ENCODE measurements at places on chromosomes 11 and 22.

DNA sequence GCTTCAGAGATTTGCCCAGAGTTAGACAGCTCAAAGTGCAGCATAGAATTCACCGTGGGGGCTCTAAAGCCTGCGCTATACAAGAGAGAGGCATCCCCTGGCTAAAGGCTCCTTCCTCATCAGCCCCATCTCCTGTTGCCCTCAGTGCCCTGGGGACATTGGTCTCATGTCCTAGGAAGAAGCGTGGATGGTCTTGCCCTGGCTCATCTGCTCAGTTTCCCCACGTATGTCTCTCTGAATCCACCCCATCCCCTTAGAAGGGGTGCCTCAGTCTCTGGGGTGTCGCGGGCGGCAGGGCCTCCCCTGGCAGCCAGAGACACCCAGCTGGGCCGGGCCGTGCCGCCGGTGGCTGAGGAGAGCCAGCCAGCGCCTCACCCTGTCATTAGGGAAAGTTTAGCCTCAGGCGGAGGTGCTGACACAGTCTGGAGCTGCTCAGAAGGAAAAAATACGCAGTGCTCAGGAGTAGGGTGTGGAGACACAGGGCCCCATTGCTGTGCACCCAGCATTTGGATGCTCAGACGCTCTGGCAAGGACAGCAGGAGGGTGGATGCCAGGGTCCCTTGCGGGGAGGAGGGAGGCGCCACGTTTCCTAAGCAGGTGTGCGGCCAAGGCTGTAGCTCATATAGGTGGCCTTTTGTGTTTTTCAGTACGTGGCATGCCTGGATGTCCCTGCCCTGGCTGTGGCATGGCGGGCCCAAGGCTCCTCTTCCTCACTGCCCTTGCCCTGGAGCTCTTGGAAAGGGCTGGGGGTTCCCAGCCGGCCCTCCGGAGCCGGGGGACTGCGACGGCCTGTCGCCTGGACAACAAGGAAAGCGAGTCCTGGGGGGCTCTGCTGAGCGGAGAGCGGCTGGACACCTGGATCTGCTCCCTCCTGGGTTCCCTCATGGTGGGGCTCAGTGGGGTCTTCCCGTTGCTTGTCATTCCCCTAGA is 1.3 kb downstream of the SLC39A13 start:
- DNase-seq: no peak

- no peak for DNase-seq
These were observed at the start of gene HBD for GRCh38 chr11:5234381-5234834. HBD (minus strand) TSS chr11:5234483; CDS start chr11:5234433, 50 bp downstream.

DNA sequence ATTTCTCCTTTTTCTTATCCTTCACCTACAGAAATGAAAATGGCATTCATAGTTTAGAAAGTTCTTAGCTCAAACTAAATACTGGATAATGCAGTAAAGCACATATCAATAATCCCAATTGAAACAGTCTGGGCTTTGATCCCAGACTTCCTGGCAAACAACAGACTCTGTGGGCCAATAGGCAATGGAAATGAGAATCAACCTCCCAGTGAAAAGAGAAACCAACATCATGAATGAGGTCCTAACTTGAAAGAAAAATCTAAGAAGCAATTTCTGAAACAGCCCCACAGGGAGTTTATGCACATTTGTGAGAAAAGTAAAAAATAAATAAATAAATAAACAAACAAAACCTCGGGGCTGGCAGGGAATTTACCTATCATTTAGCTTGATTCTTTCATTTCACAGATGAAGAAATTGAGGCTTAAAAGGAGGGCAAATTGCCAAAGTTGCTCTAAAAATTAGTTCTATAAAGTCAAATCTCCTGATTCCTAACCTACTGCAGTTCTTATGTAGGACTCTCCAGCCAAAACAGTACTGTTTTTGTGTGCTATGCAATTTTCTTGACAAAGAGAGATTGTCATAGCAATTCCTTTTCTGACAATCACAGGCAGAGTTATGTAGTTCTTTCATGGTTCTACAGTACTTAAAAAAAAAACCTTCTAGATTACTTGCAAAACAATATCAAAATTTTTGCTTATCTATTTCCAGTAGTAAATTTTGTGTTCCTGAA is 265.8 kb downstream of the GRM5 start:
- DNase-seq: no peak

DNA sequence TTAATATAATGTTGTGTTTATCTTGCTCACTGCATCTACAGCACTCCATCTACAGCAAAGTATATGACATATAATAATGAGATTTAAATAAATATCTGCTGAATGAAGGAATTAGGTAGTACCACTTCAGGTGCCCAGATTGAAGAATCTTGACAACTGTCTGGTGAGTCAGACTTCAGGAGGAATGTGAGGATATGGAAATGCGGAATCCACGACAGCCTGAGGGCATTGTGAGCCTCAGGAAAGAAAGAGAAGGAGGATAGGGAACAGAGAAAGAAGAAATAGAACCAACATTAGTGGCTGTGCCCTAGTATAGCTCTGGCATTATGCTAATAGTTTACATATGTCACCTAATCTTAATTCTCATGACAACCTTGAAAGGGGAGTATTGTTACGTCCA is 304.4 kb downstream of the AASDHPPT start:
- no peak for DNase-seq

- no peak for DNase-seq
These were observed 188.8 kb upstream of the CADM1 start for GRCh38 chr11:115693002-115693401.

DNA sequence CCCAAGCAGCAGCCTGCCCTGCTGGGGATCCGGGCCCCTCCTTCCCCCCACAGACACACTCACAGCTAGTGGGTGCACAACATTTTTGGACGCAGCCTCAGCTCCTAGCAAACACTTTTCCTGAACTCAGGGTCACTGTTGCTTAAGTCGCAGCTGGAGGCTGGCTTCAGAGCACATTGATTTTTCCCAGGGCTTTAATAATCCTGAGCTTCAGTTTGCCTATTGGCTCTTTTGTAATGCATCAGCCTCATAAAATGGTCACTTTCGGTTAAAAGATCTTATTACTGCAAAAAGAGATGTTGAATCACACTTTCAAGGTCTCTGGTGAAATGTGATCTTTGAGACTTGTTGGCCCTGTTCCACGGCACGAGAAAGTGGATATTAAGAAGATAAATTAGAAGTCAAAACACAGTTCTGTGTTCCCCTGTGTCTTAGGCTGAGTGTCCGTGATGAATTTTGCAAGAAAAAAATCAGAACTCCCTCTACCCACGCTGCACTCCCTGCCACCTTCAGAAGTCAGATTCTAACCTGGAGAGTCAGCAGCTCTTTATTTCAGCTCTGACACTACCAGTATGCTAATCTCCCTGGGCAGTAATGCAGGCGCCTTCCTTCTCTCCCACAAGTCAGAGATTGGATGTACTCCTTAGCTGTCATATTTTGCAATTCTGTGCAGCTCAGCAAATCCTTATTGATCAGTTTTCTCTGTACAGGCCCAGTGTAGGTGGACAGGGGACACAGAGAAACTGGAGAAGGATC is 158.2 kb upstream of the E2F8 start:
- no peak for DNase-seq

DNA sequence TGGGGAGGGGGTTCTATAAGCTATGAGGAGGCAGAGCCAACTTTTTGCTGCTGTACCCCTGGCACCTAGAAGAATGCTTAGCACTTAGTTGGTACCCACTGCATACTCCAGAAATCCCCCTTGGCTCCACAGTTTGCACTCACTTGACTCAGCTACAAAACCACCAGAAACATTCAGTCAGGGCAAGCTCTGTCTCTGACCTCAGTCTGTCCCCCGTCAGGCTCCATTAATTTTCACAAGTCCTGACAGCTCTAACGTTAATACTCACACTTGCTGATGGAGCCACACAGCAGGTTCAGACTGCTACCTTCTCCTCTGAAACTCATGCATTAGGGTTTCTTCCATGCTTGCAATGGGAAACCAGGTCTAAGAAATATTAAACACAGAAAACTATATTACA is 81.7 kb downstream of the MPPED2 start:
- DNase-seq: no peak

DNA sequence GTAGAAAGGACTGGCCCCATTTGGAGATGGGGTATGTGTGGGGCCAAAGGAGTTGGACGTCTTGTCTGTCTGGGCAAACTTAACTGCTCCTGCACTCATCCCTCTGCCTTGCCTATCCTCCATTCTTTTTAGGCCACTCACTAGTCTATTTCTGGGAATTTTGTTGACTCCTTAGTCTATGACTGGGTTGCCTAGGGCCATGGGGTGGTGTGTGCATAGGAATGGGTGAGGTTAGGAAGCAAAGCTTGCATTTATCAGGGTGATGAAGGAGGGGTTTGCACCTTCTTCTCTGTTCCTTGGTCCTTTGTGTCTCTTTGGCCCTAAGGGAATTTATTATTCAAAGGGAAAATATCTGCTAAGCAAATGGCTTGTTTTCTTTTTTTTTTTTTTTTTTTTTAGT is 80.9 kb upstream of the OR9Q1 start:
- DNase-seq: no peak

GRCh38 chr11:91293119-91293518 is 931.5 kb upstream of the FAT3 start:
- no peak for DNase-seq

DNA sequence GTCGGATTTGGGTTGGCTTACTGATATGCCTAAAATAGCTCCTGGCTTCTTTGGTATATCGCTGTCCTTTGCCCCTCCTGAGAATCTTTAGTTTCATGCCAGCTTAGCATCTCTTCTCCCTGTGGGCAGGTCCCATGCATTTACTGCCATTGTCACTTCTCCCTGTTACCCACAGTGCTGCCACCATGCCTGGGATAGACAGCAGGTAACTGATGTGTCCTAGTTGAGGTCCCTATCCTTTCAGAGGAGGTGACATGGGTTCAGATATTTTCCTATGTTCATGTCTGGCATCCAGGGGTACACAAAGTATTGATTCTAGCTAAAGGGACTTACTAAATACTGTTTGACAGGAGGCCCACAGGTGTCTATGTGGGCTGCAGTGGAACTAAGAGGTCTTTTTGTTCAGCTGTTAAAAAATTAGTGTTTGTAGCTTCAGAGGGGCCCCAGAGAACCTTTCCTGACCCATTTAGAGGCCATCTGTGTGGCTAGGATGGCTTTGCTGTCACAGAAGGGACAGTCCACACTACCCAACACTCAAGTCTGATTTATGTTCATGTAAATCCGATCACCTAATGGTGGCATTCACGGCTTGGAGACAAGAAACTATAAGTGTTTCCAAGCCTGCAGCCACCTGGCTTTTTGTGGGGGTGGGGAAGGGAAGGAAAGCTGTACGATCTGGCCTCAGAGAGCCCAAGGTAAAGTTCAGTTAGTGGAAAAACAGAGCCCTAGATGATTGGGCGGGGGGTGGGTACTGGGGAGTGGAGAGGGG is 8.5 kb downstream of the TIMP3 start:
- DNase-seq: no peak

DNA sequence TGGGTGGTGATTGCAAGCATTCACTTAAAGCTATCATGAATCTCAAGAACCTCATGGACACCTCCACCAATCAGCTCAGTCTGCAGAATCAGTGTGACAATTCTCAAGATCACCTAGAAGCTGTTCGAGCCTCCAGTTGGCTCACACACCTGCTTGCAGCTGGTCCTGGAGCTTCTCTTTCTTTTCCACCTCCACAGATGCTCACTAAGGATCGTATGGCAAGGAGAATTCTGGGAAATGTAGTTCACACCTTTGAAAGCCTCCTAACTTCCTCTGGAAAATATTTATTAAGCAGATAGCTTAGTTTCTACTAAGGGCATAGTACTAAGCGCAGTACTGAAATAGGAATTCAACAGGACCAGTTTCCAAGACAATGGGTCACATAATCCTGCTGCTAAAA is 26.2 kb downstream of the FSHB start:
- no peak for DNase-seq

GRCh38 chr22:17734187-17734586 is 40.1 kb downstream of the BID start:
- no peak for DNase-seq

- no peak for DNase-seq
These were observed 344.9 kb downstream of the SOX6 start for GRCh38 chr11:16011396-16011795.

- no peak for DNase-seq
These were observed 9.6 kb downstream of the REXO2 start for GRCh38 chr11:114448749-114449482.

DNA sequence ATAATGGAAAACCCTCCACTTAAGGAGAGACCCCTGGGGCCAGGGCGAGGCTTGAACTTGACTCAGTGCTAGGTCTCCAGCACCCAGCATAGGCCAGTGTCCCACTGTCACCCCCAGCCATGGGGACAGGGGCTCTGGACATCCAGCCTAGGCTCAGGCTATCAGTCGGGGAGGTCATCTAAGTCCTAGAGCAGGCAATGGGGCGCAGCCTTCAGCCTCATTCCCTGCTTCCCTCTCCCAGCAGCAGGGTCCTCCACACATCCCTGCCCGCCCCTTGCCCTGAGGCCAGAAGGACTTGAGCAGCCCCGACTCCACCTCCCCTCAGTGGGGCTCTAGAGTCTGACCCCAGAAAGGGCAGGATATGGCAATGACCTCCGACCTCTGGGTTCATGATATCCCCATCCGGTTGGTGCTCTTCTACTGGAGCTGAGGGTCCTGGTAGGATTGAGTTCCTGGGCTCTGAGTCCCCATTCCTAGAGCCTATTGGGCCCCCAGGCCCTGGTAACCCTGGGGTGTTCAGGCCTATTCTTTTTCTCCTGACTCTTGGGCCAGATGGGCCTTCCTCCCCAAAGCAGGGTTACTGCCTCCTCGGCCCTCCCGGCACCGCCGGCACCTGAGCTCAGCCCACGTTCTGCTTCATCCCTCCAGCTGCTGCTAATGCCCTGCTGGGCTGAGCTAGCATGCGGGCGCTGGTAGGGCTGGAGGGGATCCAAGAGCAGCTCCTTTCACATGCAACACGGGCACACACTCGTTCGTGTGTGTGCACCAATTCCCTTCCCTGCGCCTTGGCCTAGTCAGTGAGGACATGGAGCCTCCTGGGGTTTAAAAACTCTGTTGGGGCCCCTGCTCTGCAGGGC is 4.4 kb downstream of the CST6 start:
- DNase-seq: no peak
